ENCODE measurements at places on chromosomes 3 and 15.

- no peak for DNase-seq
Observed at GRCh38 chr15:29090617-29091466, 178.8 kb downstream of the NSMCE3 start.

GRCh38 chr15:79572691-79573404 lies 140.7 kb downstream of the MINAR1 start:
- no peak for DNase-seq

- no peak for DNase-seq
Observed at GRCh38 chr3:66592016-66592761, 91.4 kb upstream of the LRIG1 start.

- no peak for DNase-seq
Observed at GRCh38 chr3:25097023-25097422, 331.0 kb upstream of the RARB start.

- no peak for DNase-seq
Observed at GRCh38 chr3:78734048-78734637, 1033.7 kb downstream of the ROBO1 start.

GRCh38 chr3:38545983-38546382 lies 49.8 kb downstream of the EXOG start:
- no peak for DNase-seq

DNA sequence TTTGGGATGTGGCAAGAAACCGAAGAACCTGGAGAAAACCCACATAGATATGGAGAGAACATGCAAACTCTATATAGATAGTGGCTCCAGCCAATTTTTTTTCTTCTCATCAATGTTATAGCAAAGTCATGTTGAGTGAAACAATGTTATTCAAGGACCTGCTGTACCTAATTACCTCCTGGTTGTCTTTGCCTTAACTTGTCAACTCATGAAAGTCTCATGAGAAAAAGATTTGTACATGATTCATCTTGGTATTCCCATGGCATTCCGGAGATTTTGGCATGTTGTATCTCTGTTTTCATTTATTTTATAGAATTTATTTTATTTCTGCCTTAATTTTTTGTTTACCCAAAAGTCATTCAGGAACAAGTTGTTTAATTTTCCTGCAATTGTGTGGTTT lies 303.8 kb upstream of the CDIN1 start:
- DNase-seq = no peak

GRCh38 chr15:68585574-68586273 lies 6.9 kb downstream of the CORO2B start:
- no peak for DNase-seq

GRCh38 chr3:25355998-25356397 lies 72.1 kb upstream of the RARB start:
- DNase-seq = no peak

DNA sequence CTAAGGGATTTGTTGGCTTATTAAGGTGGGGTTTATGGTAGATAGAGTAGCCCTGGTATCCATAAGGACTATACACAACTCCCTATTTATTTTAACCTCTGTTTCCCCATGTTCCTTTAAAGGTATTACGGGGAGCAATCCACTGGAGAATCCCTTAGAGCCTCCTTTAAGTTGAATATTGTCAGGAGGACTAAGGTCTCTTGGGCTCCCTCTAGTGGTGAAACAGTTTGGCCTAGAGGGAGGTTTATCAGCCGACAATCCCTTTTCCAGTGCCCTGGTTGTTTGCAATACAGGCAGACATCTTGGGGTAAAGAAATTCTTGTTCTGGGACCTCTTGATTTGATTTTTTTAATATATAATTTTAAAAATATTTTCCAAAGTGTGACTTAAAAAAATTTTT lies 12.9 kb downstream of the OPA1 start:
- DNase-seq = peak; percentile 76

- DNase-seq = no peak
Observed at GRCh38 chr3:119541547-119541946, 17.9 kb downstream of the CD80 start.

GRCh38 chr3:196883361-196883760 lies 15.6 kb downstream of the SENP5 start:
- DNase-seq = no peak

GRCh38 chr3:148101061-148101460 lies 596.6 kb upstream of the AGTR1 start:
- DNase-seq = no peak
